ENCODE measurements at places on chromosomes 13 and 19. TPM values are rescaled to one million over a fixed set of nuclear protein-coding genes. Genes with fewer than 3 reads are reported as not detected.

The MYO16 gene
- not detected for total RNA-seq

The MEIS3 gene
- not detected for total RNA-seq

The RDH8 gene
- total RNA-seq, result not detected

The MYH14 gene
- not detected for total RNA-seq

The SIGLEC8 gene
- total RNA-seq, result not detected

The TBXA2R gene
- total RNA-seq, result 0.54 TPM

The SOX1 gene
- total RNA-seq, result not detected

The LAIR1 gene
- 64.1 TPM for total RNA-seq

The PRR36 gene
- 0.06 TPM for total RNA-seq

The WDR88 gene
- total RNA-seq, result not detected

The CYP2F1 gene
- not detected for total RNA-seq

The NOVA2 gene
- 0.02 TPM for total RNA-seq

The KLF1 gene
- total RNA-seq, result 0.45 TPM

The CRLF1 gene
- total RNA-seq, result not detected

The NLRP4 gene
- total RNA-seq, result not detected

The VSTM2B gene
- not detected for total RNA-seq

The CPB2 gene
- not detected for total RNA-seq

The ACER1 gene
- 0.26 TPM for total RNA-seq

The ARMC6 gene
- 30.8 TPM for total RNA-seq

The ZNF471 gene
- 0.77 TPM for total RNA-seq

The KLK3 gene
- not detected for total RNA-seq

The OR10H1 gene
- not detected for total RNA-seq

The DDA1 gene
- total RNA-seq, result 58.9 TPM

The DGKH gene
- total RNA-seq, result 24.7 TPM

The CLEC4M gene
- total RNA-seq, result not detected

The IRGC gene
- total RNA-seq, result not detected

The MAST1 gene
- 2.5 TPM for total RNA-seq

The SYT5 gene
- total RNA-seq, result not detected

The SPACA4 gene
- not detected for total RNA-seq

The ICAM5 gene
- 0.84 TPM for total RNA-seq

The PRTN3 gene
- not detected for total RNA-seq

The PSG11 gene
- not detected for total RNA-seq

The LILRA1 gene
- total RNA-seq, result not detected

The ZNF665 gene
- total RNA-seq, result 2.9 TPM

The CPT1C gene
- total RNA-seq, result 1.6 TPM

The FCAR gene
- not detected for total RNA-seq

The LYPD5 gene
- 0.40 TPM for total RNA-seq

The ACTN4 gene
- 413 TPM for total RNA-seq

The PDE4C gene
- 0.14 TPM for total RNA-seq

The FUT3 gene
- total RNA-seq, result not detected

The CNN1 gene
- not detected for total RNA-seq

The EEF1AKMT1 gene
- 10.6 TPM for total RNA-seq

The CYP4F22 gene
- 1.2 TPM for total RNA-seq

The C5AR2 gene
- total RNA-seq, result 0.29 TPM

The ZNF443 gene
- total RNA-seq, result 3.7 TPM

The TPP2 gene
- total RNA-seq, result 74.8 TPM

The SRRM5 gene
- 0.37 TPM for total RNA-seq

The UBE2L5 gene
- total RNA-seq, result not detected

The MAMSTR gene
- 1.0 TPM for total RNA-seq

The PSG6 gene
- total RNA-seq, result not detected

The SLITRK6 gene
- total RNA-seq, result not detected

The ZNF492 gene
- total RNA-seq, result 1.1 TPM

The PSMD8 gene
- 164 TPM for total RNA-seq

Measured in activated CD8-positive, alpha-beta memory T cell treated with anti-CD3 and anti-CD28 coated beads, Interleukin-2, amount 10 ng/mL, durations not matched to agents 7 days and 5 days (primary cell).